Spinal cord (tissue), 10 donors: ENCODE measurements at places on chromosomes 2 and 18. TPM values are rescaled to one million over a fixed set of nuclear protein-coding genes. Genes with fewer than 3 reads are reported as not detected.

- DNase-seq = no peak
These were observed 86.3 kb downstream of the R3HDM1 start for GRCh38 chr2:135617501-135618015.

GRCh38 chr2:85501248-85501647 lies 37.7 kb upstream of the MAT2A start:
- no peak for DNase-seq

- no peak for DNase-seq
These were observed 81.4 kb upstream of the CABLES1 start for GRCh38 chr18:23053776-23054457.

DNA sequence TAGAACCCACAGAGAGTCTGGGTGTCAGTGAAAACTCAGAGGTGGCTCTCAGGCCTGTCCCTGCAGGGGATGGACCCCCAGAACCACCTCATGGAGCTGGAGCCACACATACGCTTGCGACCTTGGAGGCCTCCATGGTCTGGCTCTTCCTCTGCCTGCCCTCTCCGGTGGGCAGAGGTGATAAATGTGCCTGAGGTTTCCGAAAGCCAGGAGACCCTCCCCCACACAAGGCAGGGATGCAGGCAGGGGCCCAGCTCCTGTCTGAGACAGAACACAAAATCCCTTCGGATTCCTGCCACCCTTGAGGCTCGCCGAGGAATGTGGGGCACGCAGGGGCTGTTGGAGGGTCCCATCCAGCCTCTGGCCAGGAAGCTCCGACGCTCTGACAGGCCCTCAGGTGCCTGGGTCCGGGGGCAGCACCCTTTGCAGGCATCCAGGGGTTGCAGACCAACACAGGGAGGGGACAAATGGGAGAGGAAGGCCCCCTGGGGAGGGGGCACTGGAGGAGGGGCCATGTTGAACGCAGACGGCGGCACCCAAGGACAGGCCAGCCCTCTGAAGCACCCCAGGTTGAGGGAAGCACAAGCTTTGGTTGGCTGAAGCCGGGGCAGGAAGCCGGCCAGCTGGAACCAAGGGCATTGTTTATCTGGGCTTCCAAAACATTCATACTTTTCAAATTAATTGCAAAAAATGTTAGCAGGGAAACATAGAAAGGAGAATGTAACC lies 4.1 kb upstream of the SNED1 start:
- DNase-seq = no peak

Gene RSAD2
- 13.9 TPM for total RNA-seq

Gene TRABD2A
- total RNA-seq = 0.69 TPM

DNA sequence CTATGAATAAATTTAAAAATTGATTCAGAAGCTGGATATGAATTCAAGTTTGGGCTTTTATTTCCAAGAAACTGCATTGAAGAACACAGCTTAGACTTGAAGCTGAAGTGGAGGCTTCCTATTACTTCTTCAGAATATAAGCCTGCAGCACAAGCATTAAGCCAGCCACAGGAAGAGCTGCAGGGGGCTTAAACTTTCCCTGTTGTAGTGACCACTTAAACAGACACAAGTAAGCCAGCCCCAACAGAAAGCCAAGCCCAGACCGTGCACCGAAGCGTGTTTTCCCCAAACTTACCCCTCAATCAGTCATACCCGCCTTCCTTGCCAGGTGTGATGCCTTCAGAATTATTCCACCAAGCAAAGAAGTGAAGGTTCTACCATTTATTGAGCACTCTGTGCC lies 28.7 kb downstream of the ERMN start:
- DNase-seq = no peak

GRCh38 chr2:99279969-99280695 lies 20.9 kb downstream of the LYG1 start:
- DNase-seq = no peak

DNA sequence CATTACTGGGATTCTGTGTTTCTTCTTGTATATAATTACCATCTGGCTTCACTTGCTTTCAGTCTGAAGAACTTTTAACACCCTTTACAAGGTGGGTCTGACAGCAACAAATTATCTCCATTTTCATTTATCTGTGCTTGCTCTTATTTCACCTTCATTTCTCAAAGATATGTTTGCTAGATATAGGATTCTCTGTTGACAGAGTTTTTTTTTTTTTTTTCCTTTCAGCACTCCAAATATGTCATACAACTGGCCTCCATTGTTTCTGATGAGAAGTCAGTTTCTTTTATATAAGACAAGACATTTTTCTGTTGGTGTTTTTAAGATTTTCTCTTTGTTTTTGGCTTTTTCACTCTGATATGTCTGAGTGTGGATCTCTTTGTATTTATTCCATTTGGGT lies 59.3 kb upstream of the TACR1 start:
- DNase-seq = no peak

GRCh38 chr18:24381126-24381525 lies 16.5 kb downstream of the OSBPL1A start:
- DNase-seq = no peak

- no peak for DNase-seq
These were observed 8.2 kb upstream of the CIB4 start for GRCh38 chr2:26649322-26649721.

DNA sequence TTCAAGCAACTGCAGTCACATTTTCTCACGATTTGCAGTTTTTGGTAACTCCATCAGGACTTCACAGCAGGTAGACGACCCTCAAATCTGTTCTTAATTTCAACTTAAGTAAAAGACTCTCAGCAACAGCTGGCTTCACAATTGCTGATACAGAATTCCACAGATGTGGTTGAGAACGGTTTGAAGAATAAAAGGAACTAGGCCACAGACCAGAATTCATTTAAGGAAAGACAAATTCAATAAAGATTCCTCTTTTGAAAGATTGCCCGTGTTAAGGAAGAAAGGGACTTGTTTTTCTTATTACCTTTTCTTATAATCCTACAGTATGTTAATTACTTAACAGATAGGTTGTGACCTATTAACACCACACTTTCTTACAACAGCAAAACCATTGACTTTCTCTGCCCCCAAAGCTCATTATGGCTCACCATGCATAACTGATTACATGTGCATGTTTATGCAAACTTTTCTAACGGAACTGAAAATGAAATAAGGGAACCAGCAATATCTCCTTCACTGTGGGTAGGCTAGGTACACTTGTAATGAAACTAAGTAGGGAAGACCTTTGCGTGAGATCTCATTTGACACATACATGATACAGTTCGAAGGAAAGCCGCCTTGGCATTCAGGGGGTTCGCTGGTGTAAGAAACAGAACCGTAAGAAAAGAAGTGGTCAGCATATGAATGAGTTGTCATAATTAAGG lies 4.7 kb upstream of the ZNF516 start:
- DNase-seq = peak; percentile 55

DNA sequence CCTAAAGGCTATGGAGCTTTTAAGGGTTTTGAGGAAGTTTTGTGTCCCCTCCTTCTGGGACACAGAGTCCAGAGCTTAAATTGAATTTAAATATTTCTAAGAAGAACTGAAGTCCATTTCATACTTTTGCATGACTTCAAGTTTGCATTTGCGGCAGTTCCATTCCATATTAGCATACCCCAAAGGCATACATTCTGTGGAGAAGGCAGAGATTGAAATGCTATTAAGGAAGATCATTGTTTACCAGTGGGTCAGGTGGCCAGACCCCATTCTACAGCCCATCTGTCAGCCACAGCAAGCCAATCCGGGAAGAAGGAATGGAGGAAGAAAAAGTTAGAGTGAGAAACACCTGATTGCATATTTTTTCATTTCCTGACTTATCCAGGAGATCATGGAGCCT lies 75.0 kb downstream of the DNAH7 start:
- no peak for DNase-seq

GRCh38 chr2:232352511-232353091 lies 25.9 kb upstream of the ALPP start:
- no peak for DNase-seq

GRCh38 chr2:166393008-166393407 lies 17.3 kb upstream of the SCN9A start:
- DNase-seq = no peak

Gene RAB31
- 59.0 TPM for total RNA-seq

DNA sequence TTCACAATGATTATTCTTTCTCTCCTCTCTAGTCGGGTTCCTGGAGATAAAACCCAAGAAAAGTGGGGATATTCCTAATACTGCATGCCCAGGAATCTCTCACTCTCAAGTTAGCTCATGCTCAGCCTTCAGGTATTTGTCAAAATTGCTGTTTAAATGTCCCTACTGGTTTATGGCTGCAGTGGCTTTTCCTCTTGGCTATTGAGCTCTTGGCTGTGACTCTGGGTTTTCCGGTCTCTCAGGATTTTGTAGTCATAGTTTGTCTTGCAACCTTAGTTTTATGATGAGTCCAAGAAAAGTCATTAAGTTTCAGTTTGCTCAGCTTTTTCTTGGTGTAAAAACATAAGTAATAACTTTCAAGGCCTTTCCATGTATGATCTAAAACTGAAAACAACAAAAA lies 820.7 kb upstream of the HS6ST1 start:
- DNase-seq = no peak

Gene EFR3B
- 14.4 TPM for total RNA-seq

Gene OTX1
- not detected for total RNA-seq

- DNase-seq = no peak
These were observed 31.5 kb downstream of the CFAP210 start for GRCh38 chr2:169662744-169663143.

- DNase-seq = no peak
These were observed 327.5 kb upstream of the SALL3 start for GRCh38 chr18:78652001-78652545.

- DNase-seq = no peak
These were observed 786 bp upstream of the ZFP36L2 start for GRCh38 chr2:43226955-43227829.

Gene CRYBA2
- not detected for total RNA-seq

Gene REG1A
- total RNA-seq = not detected

- no peak for DNase-seq
These were observed 10.2 kb downstream of the NEDD4L start for GRCh38 chr18:58054041-58054781.

Gene STK39
- total RNA-seq = 51.5 TPM

Gene KCNF1
- 6.5 TPM for total RNA-seq

DNA sequence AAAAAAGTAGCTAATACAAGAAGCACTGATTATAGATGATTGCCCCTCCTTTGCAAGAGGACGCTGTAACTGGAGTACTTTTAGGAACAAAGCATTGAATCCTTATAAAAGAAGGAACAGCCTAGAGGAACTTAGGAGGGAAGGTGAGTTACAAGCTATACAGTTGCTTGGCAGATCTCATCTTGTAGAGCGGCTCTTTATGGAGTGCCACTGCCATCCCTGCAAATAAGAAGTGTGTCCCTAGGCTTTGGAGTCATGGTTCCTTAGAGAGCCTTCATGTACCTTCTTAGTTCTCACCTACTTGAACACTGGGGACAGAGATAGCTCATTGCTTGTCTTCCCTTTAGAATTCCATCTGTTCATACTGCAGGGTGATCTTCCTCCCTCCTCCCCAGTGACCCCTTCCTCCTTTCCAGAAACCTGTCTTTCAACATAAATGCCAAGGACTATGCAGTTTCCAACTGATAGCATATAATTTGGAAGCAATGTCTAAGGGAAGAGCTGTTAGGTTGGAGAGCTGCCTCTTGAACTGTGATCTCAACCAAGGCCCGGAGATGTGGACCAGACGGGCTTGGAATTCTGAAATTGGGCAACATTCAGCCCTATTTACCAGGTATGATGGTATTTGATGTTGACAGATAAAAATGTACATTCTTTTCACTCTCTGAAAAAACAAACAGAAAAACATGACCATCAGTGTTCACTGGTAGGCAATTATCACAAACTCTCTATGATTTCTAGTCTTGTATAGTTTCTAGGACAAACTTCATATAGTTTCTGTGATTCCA lies 7.5 kb downstream of the FMNL2 start:
- no peak for DNase-seq

DNA sequence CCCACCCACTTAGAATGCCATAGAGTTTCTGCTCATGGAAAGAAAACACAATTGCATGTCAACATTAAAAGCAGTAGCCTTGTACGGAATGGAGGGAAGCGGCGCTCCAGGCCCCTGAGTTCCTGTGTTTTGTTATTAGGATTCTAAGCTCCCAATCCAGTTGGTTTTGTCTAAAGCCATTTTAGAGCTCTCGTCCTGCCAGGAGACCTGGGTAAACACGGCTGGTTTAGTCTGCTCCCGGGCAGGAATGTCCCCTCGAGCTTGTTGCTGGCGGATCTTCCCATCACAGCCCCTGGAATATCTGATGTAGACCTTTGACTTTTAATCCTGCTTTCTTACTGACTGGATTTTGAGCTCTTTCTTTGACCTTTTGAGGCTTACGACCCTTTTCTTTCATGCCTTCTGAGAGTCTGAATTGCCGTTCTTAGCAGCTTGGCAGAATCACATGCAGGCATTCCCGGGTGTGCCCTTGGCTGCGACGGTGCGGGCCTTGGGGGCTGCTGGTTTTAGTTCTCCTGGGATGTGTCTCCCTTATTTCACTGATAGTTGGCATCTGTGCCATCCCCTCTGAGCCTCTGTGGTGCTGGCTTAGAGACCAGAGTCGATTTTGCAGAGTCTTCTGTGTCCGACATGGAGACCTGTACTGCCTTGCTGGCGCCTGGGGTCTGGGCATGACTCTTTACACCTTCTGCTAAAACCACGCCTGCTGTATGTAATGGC lies 25.4 kb downstream of the GREB1 start:
- no peak for DNase-seq

- DNase-seq = no peak
These were observed 545 bp downstream of the MPP4 start for GRCh38 chr2:201697899-201698298.

GRCh38 chr18:62999921-63000320 lies 284.6 kb downstream of the PHLPP1 start:
- DNase-seq = no peak

GRCh38 chr2:120589771-120590608 lies 145.7 kb upstream of the GLI2 start:
- no peak for DNase-seq

Gene UGT1A9
- not detected for total RNA-seq

GRCh38 chr2:3034856-3035255 lies 342.8 kb downstream of the EIPR1 start:
- DNase-seq = no peak

DNA sequence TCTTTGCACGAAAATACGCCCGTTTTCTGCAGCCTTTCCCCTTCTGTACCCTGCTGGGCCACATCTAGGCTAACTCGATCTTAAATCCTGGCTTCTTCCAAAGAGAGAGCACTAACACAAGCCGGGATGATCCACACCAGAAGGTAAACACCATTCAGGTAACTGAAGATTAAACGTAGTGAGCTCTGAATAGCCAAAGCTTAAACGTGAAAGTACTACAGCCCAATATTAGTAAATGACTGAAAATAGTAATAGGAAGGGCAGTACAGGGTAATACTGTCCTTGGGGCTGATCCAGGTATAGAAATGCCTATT lies 422 bp upstream of the MRPL53 start:
- DNase-seq = no peak

DNA sequence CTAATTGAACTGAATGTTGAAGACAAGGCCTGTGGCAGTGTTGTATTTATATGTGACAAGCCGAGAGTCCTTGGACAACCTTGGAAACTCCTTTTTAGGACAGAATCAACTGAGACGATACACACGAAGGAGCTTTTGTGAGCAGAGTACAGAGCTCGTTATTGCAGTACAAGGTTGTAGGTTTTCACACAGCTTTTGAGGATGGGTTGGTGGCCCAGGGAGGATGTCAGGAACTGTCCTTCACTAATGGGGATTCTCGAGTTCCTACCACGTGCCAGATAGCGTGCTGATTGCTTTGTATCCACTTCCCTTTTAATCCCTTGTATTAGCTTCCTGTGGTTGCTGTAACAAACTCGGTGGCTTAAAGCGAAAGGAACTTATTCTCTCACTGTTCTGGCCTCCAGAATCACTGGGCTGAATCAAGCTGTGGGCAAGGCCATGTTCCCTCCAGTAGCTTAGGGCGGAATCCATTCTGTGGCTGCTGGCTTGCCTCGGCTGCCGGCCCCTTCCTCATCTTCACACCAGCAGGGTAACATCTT lies 20.2 kb downstream of the INPP4A start:
- no peak for DNase-seq

Gene INSIG2
- 32.2 TPM for total RNA-seq

Gene PAIP2B
- 42.3 TPM for total RNA-seq
